ENCODE measurements at places on chromosomes 3 and 15.
A peak's percentile ranks its signal among the peaks of the same experiment; 100 is the strongest.

DNA sequence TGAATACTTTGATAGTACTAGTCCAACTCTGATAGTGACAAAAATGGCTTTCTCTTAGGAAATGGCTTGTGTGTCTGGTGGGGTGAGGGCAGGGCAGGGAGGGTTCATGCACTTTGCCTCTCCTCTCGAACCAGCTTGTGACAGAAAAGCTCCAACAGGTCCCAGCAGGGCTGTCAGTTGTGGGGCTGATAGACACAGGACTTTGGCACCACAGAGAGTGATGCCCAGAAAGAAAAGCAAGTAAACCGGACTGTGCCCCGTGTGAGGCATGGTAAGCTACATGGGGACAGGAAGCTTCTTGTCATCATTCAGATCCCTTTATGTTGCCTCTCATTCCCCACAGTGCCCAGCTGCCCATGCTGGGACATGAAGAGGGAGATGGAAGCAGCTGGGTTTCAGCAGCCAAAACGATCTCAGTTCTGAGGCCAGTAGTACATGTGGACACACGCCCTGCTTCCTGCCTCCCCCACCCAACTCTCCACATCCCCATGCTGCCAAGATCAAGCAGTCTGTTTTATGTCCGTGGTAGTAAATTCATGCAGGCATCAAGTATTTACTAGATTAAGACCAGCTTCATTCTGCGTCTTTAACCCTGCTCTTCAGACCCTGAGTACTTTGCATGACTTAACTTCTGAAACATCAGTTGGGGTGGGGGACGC, 29.7 kb upstream of the LIPC start:
- DNase-seq = no peak

DNA sequence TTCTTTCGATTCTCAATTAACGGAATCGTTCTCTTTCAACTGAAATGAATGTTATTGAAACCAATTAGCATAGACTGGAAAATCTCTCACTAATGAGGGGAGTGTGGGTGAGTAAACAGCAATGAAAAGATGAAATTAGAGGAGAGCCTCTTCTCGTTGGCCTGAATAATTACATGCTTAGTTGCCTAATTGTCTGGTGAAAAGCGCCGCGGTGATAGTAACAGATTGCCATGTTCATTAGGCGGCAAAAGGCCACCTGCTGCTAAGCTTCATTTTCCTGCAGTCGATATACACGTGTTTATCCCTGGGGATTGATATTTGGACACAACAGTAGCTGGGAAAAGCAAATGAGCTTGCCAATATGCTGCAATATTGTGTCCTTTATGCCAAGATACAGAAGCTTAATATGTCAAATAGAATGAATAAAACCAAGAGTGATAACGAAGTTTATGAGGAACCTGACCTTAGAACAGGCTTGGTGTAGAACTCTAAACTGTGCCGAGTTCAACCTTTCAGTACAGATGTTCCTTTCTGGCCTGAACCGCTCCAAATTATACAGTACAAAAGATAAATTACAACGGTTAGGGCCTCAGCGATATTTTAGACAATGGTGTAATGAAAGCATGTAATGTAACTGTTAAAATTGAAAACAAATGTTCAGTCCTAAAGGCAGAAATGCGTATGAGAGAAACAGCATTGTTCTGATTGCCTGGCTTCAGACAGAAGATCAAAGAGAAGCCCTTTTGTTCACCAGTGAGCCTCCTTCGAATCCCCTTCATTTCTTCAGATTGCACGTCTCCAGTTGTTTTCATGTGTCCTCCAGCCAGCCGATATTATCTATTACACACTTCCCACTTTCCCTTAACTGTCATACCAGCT, 185.2 kb downstream of the SHOX2 start:
- no peak for DNase-seq

DNA sequence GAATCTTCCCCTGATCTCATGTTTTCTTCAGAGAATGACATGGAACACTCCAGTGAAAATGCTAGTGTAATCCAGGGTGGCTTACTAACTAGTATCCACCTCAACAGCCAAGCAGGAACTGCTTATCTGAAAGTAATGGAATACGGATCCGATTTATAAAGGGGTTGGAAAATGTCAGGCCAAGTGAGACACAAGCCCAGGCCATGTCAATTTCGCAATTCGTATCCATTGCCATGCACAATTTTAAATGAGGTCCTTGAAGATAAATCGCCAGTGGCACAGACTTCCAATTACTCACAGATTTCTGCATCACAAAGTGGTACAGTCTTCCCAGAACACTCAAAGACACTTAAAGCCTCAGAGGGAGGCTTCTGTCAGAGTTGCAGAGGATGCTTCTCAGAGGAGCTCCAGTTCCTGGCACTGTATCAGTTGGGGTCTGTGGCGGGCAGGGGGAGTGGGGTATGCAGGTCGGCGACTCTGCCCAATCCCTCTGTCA, 16.5 kb upstream of the FAM240A start:
- DNase-seq = no peak

DNA sequence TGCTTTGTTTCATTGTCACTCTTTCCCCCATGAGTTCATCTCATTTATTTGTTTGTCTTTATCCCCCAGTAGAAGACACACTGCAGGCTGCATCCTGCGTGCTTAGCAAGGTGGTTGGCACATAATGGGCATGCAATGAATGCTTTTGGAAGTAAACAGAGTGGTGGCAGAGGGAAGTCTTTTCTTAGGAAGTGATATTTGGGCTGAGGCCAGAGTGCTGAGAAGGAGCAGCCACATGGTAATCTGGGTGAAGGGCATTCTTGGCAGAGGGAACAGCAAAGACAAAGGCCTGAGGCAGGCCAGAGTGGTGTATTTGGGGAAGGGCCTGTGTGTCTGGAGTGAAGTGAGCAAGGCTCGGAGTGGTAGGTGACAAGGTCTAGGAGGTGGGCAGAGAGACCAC, 17.7 kb upstream of the ADAMTS7 start:
- DNase-seq = no peak

DNA sequence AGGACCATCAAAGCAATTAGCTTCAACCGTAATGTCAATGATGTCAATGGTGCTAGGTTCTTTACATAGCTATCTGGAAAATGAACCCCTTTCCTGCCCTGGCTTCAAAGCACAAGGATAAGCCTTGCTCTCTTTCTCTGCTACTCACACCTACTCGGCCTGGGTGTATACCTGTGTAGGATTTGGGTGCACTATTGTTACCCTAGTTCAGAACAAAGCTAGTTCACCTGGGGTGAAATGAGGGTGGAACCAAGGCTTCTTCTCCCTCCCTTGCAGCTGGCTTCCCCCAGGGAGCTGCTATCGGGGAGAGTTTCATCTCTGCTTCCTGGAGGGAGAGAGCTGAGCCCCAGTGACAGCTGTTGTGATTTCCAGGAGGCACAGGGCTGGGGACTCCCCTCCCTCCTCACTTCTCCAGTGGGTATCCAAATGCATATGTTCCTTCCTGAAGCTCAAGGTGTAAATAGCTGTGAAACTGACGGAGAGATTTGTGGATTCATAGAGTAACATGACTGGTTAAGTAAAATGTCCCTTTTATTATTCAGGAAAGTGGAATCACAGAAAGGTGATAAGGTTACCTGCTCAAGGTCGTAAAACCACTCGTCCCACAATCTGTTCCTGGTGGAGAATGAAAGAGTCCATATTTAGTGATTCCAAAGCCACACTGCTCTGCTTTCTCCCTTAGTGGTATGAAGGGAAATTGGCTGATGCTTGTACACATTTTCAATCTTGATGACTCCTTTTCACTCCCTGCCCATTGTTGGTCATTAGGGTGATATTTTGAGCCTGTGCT, 11.8 kb upstream of the C3orf70 start:
- no peak for DNase-seq

GRCh38 chr3:101262393-101263240, 57.8 kb downstream of the IMPG2 start:
- DNase-seq = no peak

DNA sequence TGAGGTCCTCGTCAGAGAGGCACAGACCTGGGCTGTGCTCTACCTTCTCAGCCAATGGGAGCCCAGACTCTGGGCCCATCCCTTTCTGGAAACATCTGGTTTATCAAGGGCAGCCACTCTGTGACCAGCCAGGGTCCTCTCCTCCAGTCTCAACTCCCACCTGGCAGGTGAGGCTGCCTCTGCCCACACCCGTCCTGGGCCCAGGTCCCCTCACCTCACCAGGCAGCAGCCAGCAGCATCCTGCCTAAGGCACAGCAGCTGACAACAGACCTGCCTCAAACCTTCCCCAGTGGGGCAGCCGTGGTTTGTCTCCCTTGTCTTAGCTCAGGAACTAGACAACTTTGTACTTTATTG, 8.7 kb upstream of the VIPR1 start:
- DNase-seq = no peak

DNA sequence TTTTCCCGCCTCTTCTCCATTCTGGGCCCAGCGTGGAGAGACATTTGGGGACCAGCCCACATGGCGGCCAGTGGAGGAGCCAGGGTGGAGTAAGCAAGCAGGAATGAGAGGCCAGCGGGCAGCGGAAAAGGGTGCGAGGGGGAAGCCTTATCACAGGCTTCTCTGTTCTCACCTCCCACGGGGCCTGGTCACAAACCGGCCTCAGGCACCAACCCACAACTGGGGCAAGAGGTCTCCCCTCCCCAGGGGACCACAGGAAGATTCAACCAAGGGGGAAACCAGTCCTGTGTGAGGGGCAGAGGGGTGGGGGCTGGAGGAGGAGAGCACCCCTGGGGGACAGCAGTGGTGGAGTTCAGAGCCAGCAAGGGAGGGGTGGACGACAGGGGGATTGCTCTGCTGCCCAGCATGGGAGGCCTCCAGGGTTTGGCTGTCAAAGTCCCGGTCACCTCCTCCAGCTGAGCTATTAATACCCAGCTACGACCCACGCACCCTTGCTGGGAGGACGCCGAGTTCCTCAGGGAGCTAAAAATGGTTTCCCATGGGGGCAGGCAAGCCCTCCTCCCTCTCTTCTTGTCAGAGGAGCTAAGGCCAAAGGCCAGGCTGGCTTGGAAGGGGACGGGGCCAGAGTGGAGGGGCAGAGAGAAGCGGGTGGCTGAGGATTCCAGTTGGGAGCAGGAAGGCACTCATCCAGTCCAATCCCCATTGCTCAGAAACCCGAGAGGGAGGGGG, 23.8 kb upstream of the RPL29 start:
- no peak for DNase-seq

- no peak for DNase-seq
Observed at GRCh38 chr3:107285197-107285596, 92.0 kb upstream of the CCDC54 start.

- DNase-seq = no peak
Observed at GRCh38 chr3:150268426-150269391, 139.4 kb upstream of the TSC22D2 start.

- DNase-seq = no peak
Observed at GRCh38 chr3:187191271-187191670, 6.0 kb upstream of the RTP1 start.

- DNase-seq = peak; percentile 89
Observed at GRCh38 chr3:188954590-188955208, 217.1 kb upstream of the TPRG1 start.

DNA sequence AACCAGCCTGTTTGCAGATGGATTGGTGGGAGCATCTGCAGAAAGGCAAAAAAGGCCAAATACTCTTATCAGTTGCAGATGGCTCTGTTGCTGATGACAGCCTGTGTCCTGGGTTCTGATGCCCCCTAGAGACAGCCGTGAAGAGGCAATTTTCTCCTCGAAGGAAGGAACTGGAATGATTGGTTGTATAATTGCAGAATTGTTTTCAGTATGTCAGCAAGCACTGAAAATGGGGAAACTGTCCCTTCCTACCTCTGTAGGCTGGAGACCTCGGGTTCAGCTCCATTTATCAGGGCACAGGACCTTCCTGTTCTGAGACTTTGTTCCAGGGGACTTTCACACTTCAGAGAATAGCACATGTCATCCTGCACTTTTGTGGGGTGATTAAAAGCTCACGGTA, 103.0 kb downstream of the PGPEP1L start:
- peak; percentile 76 for DNase-seq

Data from AML-193 (cell line).